ENCODE measurements at places on chromosomes 3 and 15.

DNA sequence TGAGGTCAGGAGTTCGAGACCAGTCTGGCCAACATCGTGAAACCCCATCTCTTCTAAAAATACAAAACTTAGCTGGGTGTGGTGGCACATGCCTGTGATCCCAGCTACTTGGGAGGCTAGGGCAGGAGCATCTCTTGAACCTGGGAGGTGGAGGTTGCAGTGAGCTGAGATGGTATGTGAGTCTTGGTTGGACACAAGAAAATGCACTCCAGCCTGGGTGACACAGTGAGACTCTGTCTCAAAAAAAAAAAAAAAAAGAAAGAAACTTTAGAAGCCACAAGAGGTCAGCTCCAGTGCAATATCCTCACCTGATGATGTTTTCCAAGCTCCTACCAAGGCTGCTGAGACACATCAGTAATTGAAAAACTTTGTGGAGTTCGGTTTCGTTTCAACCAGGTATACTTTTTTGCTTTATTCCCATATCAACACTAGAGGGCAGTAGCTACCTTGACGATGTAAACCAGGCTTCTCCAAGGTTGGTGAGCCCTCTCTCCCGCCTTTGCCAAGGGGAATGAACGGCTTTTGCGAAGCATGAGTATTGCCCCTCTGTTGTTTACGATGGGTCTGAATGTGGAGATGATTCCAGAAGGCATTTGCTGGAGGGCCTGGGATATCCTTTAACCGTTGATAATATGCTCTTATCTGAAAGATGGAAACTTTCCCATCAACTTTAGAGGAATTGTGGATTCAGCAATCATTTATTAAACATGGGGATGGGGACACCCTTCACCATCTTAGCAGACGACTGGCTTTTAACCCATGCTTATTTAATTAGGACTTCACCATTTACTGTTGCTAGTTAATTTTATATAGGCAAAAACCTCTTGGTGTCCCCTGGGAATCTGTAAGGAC is 202.8 kb downstream of the SV2B start:
- H3K4me1 ChIP-seq, result no peaks in the 10 kb centered on the region
- H3K36me3 ChIP-seq, result no peaks in the 10 kb centered on the region
- no peaks in the 10 kb centered on the region for H3K27me3 ChIP-seq
- DNase-seq, result no peak
- H3K27ac ChIP-seq, result no peak overlapping the region
- H3K4me3 ChIP-seq, result no peak overlapping the region

- peak overlapping the region; percentile 71 for H3K4me3 ChIP-seq
- H3K27me3 ChIP-seq, result no peaks in the 10 kb centered on the region
- H3K27ac ChIP-seq, result peak overlapping the region; percentile 57
- peaks cover 3% of the 10 kb centered on the region for H3K4me1 ChIP-seq
- DNase-seq, result no peak
- H3K36me3 ChIP-seq, result no peaks in the 10 kb centered on the region
Observed at GRCh38 chr15:99925661-99926461, 192.6 kb upstream of the LYSMD4 start.

- H3K36me3 ChIP-seq, result no peaks in the 10 kb centered on the region
- H3K4me3 ChIP-seq, result no peak overlapping the region
- no peak overlapping the region for H3K27ac ChIP-seq
Observed at GRCh38 chr3:172089250-172089649, 49.9 kb downstream of the FNDC3B start.

- no peak overlapping the region for H3K27ac ChIP-seq
- H3K27me3 ChIP-seq, result no peaks in the 10 kb centered on the region
- H3K4me3 ChIP-seq, result no peak overlapping the region
Observed at GRCh38 chr3:13222891-13223573, 149.8 kb upstream of the IQSEC1 start.

GRCh38 chr3:50876947-50877346 is 202.2 kb downstream of the DOCK3 start:
- no peaks in the 10 kb centered on the region for H3K36me3 ChIP-seq
- H3K27me3 ChIP-seq, result no peaks in the 10 kb centered on the region
- no peak overlapping the region for H3K27ac ChIP-seq
- H3K4me1 ChIP-seq, result no peaks in the 10 kb centered on the region
- H3K4me3 ChIP-seq, result no peak overlapping the region

- H3K27me3 ChIP-seq, result no peaks in the 10 kb centered on the region
- H3K36me3 ChIP-seq, result no peaks in the 10 kb centered on the region
- H3K4me3 ChIP-seq, result no peak overlapping the region
- H3K27ac ChIP-seq, result peak overlapping the region; percentile 33
- DNase-seq, result peak; percentile 44
- H3K4me1 ChIP-seq, result peaks cover 30% of the 10 kb centered on the region
Observed at GRCh38 chr15:58227706-58228543, 89.7 kb downstream of the AQP9 start.

- no peak overlapping the region for H3K4me3 ChIP-seq
- H3K36me3 ChIP-seq, result no peaks in the 10 kb centered on the region
- no peaks in the 10 kb centered on the region for H3K27me3 ChIP-seq
- H3K27ac ChIP-seq, result no peak overlapping the region
- no peaks in the 10 kb centered on the region for H3K4me1 ChIP-seq
- DNase-seq, result no peak
Observed at GRCh38 chr15:43939070-43939469, 112.3 kb downstream of the WDR76 start.

GRCh38 chr3:72633534-72633933 is 214.7 kb downstream of the SHQ1 start:
- H3K36me3 ChIP-seq, result no peaks in the 10 kb centered on the region
- no peak overlapping the region for H3K4me3 ChIP-seq
- no peak for DNase-seq
- H3K27ac ChIP-seq, result no peak overlapping the region
- H3K27me3 ChIP-seq, result no peaks in the 10 kb centered on the region

DNA sequence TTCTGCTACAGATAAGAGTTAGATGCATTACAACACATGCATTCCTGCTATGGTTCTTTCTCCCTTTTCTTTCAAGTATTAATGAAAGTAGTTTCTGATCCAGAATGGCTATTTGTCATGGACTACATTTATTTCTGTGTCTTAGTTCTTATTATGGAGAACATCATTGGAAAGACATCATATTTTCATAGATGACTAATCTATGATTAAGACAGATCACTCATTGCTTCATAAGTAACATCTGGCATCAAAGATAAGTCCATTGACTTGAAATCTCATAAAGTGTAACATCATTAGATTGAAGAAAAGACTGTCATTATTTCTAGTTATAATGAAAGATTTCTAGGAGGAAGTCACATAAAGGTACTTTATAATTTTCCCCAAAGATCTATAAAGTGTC is 366.7 kb downstream of the NSUN3 start:
- H3K27me3 ChIP-seq, result no peaks in the 10 kb centered on the region
- H3K36me3 ChIP-seq, result no peaks in the 10 kb centered on the region
- peaks cover 3% of the 10 kb centered on the region for H3K4me1 ChIP-seq

DNA sequence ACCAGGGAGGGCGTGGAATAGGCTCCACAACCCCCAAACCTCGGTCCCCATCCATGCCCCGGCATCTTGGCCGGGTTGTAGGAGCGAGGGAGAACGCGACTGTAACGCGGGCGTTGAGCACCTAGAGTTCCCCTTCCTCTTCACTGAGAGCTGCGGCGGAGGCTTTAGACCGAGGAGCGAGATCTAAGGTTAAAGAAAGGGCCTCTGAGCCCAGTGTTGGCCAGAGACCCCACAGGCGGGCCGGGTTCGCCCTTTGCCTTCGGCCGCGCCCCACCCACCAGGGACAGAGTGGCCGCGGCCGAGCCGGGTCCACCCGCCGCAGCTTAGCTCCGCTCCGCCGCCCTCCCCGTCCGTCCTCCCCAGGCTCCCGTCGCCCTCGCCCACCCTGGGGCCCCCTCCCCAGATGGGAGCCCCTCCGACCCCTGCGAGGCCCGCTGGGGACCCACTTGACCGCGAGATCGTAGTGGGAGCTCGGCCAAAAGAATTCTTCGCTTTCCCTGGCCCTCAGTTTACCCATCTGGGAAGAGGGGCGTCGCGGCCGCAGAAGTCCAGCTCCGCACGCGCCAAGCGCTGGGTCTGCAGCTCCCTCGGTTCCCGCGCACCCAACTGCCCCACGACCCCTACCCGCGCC is 425 bp downstream of the ANPEP start:
- H3K27ac ChIP-seq, result no peak overlapping the region
- H3K36me3 ChIP-seq, result no peaks in the 10 kb centered on the region
- peaks cover 5% of the 10 kb centered on the region for H3K4me1 ChIP-seq
- no peak for DNase-seq
- peaks cover 6% of the 10 kb centered on the region for H3K27me3 ChIP-seq

DNA sequence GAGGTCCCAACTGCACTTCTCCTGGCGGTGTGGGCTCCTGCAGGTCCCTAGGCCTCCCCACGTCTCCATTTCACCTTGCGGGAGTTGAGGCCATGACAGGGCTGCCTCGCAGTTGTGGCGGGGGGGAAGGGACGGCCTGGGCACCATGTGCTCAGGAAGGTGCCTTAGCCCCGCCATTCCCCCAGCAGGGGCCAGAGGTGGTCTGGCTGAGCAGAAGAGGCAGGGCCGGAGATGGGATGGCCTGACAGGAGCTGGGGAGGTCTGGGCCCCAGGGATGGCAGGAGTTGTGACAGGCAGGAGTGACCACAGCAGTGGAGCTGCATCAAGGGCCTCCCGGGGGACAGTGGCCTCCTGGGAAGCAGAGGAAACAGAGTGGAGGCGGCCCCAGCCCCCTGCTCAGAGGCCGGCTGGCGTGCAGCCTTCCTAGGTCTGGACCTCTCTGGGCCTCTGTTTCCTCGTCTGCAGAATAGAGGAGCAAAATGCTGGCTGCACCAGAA is 18.7 kb upstream of the KLF15 start:
- H3K36me3 ChIP-seq, result no peaks in the 10 kb centered on the region
- no peaks in the 10 kb centered on the region for H3K4me1 ChIP-seq
- H3K4me3 ChIP-seq, result no peak overlapping the region

- peak overlapping the region; percentile 51 for H3K4me3 ChIP-seq
- H3K4me1 ChIP-seq, result no peaks in the 10 kb centered on the region
- no peaks in the 10 kb centered on the region for H3K27me3 ChIP-seq
- no peak overlapping the region for H3K27ac ChIP-seq
Observed at GRCh38 chr3:39501968-39502837, 34.7 kb downstream of the MOBP start.

- no peaks in the 10 kb centered on the region for H3K4me1 ChIP-seq
- no peak overlapping the region for H3K27ac ChIP-seq
- DNase-seq, result no peak
- H3K4me3 ChIP-seq, result no peak overlapping the region
Observed at GRCh38 chr3:173690542-173691180, 293.1 kb downstream of the NLGN1 start.

DNA sequence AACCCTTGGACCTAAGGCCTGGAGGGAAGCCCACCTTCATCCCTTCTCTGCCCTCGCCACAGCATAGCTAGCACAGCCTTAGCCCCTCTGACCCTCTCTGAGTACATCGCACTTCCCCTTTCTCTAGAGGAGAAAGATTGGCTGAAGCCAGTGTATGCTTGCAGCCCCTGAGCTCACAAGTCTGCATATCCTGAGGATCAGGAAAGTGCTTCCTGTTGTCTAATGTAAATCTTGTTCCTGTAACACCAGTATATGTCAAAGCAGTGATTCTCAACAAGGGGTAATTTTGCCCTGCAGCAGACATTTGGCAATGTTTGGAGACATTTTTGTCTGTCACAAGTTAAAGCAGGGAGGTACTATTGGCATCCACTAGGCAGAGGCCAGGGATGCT is 2.2 kb upstream of the PRKCD start:
- H3K4me1 ChIP-seq, result peaks cover 21% of the 10 kb centered on the region
- no peaks in the 10 kb centered on the region for H3K27me3 ChIP-seq
- H3K27ac ChIP-seq, result no peak overlapping the region
- DNase-seq, result no peak
- no peaks in the 10 kb centered on the region for H3K36me3 ChIP-seq
- no peak overlapping the region for H3K4me3 ChIP-seq

DNA sequence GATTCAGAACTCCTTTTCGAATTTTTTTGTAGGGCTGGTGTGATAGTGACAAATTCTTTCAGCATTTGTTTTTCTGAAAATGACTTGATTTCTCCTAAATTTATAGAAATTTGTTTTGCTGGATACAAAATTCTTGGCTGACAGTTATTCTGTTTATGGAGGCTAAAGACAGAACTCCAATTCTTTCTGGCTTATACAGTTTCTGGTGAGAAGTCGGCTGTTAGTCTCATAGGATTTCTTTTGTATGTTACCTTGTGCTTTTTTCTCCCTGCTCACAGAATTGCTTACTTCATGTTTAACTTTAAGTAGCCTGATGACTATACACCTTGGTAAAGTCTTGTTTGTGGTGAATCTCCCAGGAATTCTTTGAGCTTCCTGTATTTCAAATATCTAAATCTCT is 1264.6 kb downstream of the NSUN3 start:
- H3K4me3 ChIP-seq, result no peak overlapping the region
- H3K36me3 ChIP-seq, result no peaks in the 10 kb centered on the region
- no peaks in the 10 kb centered on the region for H3K4me1 ChIP-seq

DNA sequence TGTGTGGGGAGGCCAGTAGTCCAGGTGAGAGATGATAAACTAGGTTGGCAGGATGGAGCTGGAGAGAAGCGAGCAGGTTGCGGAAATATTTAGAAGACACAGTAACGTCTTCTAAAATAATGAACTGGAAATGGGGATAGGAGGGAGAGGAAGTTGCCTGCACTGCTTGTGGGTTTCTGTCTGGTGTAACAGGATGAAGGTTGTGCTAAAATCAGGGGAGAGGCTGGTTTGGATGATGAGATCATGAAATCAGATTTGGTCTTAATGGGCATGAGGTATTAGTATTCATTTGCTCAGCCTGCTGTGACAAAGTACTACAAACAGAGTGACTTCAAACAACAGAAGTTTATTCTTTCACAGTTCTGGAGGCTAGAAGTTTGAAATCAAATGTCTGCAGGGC is 32.1 kb upstream of the TNFAIP8L3 start:
- no peak for DNase-seq
- H3K36me3 ChIP-seq, result no peaks in the 10 kb centered on the region

- H3K36me3 ChIP-seq, result no peaks in the 10 kb centered on the region
- no peak overlapping the region for H3K4me3 ChIP-seq
- H3K27me3 ChIP-seq, result no peaks in the 10 kb centered on the region
- peaks cover 24% of the 10 kb centered on the region for H3K4me1 ChIP-seq
- H3K27ac ChIP-seq, result no peak overlapping the region
- DNase-seq, result no peak
Observed at GRCh38 chr3:190122198-190122771, 1.6 kb upstream of the P3H2 start.

DNA sequence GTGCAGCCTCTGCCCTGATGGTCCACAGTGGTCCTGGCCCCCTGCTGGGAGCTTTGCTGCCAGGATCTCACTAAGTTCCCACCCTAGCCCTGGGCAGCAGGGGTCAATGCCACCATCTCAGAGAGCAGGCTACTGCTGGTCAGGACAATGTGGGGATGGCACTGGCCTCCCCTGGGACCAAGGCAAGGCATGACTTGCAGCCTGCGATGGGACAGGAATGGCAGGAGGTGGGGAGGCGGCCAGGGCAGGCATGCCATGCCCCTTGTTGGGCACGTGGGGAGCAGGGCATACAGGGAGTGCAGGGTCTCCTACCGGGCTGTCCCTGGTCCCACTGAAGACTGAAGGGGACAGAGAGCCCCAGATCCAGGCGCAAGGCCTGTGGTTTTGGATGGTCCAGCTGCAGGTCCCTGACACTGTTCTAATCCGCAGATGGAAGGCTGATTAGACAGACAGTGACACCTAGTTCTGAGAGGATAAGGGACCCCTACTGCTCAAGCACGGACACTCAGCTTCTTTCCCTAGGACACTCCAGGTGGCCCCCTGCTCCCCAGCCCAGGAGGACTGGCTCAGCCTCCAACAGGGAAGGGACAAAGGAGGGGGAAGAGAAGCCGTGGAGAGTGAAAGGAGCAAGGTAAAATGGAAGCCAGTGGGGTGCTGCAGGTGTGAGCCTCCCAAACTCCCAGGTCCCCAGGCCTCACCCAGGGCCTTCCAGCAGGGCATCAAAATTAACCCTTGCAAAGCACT is 69.2 kb upstream of the RPL32 start:
- H3K4me1 ChIP-seq, result peaks cover 8% of the 10 kb centered on the region
- no peak overlapping the region for H3K4me3 ChIP-seq
- H3K36me3 ChIP-seq, result peaks cover 79% of the 10 kb centered on the region
- H3K27ac ChIP-seq, result no peak overlapping the region
- no peak for DNase-seq
